GM12878 (cell line): ENCODE measurements at places on chromosomes 11 and 22. TPM values are rescaled to one million over a fixed set of nuclear protein-coding genes. Genes with fewer than 3 reads are reported as not detected.

- no peak overlapping the region for H3K27ac ChIP-seq
- no peak overlapping the region for H3K4me3 ChIP-seq
- H3K27me3 ChIP-seq = peaks cover 7% of the 10 kb centered on the region; the same call in 1 of the 2 replicates
- no peaks in the 10 kb centered on the region for H3K36me3 ChIP-seq
These were observed 53.5 kb upstream of the DBX1 start for GRCh38 chr11:20213790-20214189.

DNA sequence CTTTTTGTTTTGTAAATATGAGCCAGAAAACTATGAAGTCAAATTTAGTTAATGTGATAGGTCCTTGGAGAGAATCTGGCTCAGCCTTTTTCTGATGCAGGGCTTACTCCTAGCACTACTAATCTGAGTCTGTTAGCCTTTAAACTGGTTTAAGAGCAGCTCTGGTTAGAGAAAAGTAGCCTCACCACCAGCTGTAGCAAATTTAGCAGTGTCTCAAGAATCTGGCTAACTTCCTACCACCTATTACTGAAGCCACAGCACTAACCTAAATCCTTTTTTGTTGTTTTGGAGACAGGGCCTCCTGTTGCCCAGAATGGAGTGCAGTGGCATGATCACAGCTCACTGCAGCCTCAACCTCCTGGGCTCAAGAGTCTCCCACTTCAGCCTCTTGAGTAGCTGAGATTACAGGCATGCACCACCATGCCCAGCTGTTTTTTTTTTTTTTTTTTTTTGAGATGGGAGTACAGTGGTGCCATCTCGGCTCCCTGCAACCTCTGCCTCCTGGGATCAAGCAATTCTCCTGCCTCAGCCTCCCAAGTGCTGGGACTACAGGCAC, 13.9 kb downstream of the RBM4B start:
- no peak overlapping the region for H3K27ac ChIP-seq
- no peaks in the 10 kb centered on the region for H3K27me3 ChIP-seq
- no peak for DNase-seq
- H3K36me3 ChIP-seq = peaks cover 34% of the 10 kb centered on the region

DNA sequence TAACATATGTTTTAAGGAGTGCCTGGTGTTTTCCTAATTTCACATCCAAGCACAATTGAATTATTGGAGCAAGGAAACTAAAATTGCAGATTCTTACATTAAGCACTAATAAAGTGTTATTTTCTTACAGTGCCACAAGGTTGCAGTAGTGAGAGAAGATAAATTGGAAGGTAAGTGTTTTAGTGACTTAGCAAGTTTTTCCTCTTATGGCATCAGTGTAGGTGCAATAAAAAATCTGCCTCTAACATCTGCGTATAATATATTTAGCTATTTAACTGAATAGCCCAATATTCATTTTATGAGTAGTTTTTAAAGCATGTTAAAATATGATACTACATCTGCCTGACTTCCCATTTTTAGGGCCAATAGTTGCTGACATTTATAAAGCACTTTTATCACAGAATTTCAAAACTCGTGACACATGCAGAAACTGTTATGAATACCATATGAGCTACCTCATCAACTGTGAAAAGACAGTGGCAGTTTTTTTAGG, 19.0 kb downstream of the POLD3 start:
- H3K4me1 ChIP-seq = no peaks in the 10 kb centered on the region
- H3K4me3 ChIP-seq = no peak overlapping the region
- no peak overlapping the region for H3K27ac ChIP-seq
- H3K27me3 ChIP-seq = no peaks in the 10 kb centered on the region
- DNase-seq = no peak

DNA sequence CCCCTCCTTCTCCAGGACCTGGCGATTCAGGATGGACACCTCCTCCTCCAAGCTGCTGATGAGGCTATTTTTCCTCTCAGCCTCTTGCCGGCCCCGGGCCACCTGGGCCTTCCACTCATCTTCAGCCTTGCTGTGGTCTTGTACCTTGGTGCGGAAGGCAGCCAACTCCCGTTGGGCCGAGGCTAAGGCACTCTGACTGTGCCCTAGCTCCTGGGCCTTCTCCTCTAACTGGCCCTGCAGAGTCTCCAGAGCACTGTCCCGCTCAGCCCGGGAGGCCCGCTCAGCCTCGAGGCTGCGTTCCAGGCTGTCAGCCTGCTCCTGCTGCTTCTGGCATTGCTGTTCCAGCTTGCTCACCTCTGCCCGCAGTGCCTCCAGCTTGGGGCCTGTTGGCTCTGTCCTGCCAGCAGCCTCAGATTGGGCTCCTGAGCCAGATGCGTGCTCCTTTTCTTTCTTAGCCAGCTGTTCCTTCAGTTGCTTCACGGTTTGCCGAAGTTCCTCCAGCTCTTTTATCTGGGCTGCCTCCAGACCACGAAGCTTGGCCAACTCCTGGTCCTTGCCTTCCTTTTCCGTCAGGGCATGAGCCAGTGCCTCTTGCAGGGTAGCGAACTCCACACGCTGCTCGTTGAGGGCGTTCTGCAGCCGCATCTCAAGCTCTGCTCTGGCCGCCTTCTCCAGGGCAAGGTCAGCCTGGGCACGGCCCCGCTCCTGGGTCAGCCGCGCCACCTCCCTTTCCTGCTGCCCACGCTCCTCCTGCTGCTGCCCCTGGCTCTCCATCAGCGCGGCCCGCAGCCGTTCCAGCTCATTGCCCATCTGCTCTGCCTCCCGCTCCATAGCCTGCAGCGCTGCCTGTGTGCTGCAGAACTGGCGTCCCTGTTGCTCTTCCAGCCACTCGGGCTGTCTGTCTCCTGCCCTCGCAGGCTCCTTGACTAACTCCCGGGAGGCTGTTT, 15.3 kb downstream of the IL18BP start:
- H3K36me3 ChIP-seq = peaks cover 45% of the 10 kb centered on the region
- no peak overlapping the region for H3K4me3 ChIP-seq
- no peaks in the 10 kb centered on the region for H3K4me1 ChIP-seq
- no peaks in the 10 kb centered on the region for H3K27me3 ChIP-seq
- DNase-seq = no peak

DNA sequence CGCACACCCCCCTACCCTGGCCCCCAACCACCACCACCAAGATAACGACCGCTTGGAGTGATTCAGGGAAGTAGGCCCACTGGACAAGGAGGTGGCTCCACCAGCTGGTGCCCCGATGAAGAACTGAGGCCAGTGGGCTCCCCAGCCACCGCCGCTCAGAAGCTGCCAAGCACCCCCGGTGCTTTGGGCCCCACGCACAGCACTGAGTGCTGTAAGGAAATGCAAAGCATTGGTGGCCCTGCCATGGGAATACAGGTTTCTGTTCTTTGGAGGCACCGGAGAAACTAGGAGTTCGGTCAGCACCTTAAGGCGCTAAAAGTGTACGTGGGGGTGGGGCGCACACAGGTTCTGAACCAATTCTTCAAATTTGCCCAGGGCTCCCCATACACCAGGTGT, 664 bp upstream of the PRSS23 start:
- no peak for DNase-seq
- no peak overlapping the region for H3K4me3 ChIP-seq
- H3K4me1 ChIP-seq = no peaks in the 10 kb centered on the region
- no peaks in the 10 kb centered on the region for H3K36me3 ChIP-seq

GRCh38 chr11:61555978-61556377, 24.9 kb downstream of the SYT7 start:
- no peaks in the 10 kb centered on the region for H3K36me3 ChIP-seq
- H3K4me3 ChIP-seq = no peak overlapping the region
- no peak overlapping the region for H3K27ac ChIP-seq
- H3K4me1 ChIP-seq = no peaks in the 10 kb centered on the region
- DNase-seq = no peak

The LGR4 gene
- 0.37 TPM in 1 of 2 replicates, not detected in the other for total RNA-seq

The RAB3IL1 gene
- total RNA-seq = 0.11 TPM in 1 of 2 replicates, not detected in the other

The MMP12 gene
- not detected in 2 replicates for total RNA-seq

GRCh38 chr11:58134151-58134550, 8.8 kb upstream of the OR9I1 start:
- H3K4me1 ChIP-seq = no peaks in the 10 kb centered on the region
- H3K4me3 ChIP-seq = no peak overlapping the region
- no peak overlapping the region for H3K27ac ChIP-seq
- DNase-seq = no peak
- H3K27me3 ChIP-seq = no peaks in the 10 kb centered on the region

GRCh38 chr11:27420217-27420616, 52.4 kb downstream of the LGR4 start:
- no peak overlapping the region for H3K4me3 ChIP-seq
- no peaks in the 10 kb centered on the region for H3K4me1 ChIP-seq
- no peaks in the 10 kb centered on the region for H3K36me3 ChIP-seq

The ARHGAP42 gene
- total RNA-seq = 4.5 and 4.9 TPM in 2 replicates

DNA sequence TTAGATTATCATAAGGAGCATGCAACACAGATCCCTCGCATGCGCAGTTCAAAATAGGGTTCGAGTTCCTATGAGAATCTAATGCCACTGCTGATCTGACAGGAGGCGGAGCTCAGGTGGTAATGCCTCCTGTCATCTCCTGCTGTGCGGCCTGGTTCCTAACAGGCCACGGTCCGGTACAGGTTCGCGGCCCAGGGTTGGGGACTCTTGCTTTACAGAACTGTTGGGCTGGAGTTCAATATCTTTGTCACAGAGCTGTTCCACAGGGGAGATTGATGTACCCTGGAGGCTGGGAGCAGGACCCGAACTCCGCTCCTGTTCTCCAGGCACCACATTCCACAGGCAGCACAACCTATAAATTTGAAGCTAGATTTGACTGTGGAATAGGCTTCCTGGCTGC, 358.1 kb upstream of the NARS2 start:
- no peaks in the 10 kb centered on the region for H3K4me1 ChIP-seq
- DNase-seq = no peak
- H3K36me3 ChIP-seq = no peaks in the 10 kb centered on the region
